ENCODE measurements at places on chromosomes 6 and 20.

GRCh38 chr6:10386220-10386619 is 28.7 kb downstream of the TFAP2A start:
- no peak for DNase-seq

- DNase-seq, result no peak
These were observed 169.5 kb downstream of the SLC24A3 start for GRCh38 chr20:19381947-19382346.

GRCh38 chr20:39067526-39068216 is 105.5 kb downstream of the DHX35 start:
- no peak for DNase-seq

- no peak for DNase-seq
These were observed 576.8 kb downstream of the QKI start for GRCh38 chr6:163991321-163991720.

- DNase-seq, result no peak
These were observed 276.7 kb upstream of the ECI2 start for GRCh38 chr6:4412077-4412476.

GRCh38 chr20:36563374-36563773 is 10.0 kb upstream of the TGIF2 start:
- no peak for DNase-seq

DNA sequence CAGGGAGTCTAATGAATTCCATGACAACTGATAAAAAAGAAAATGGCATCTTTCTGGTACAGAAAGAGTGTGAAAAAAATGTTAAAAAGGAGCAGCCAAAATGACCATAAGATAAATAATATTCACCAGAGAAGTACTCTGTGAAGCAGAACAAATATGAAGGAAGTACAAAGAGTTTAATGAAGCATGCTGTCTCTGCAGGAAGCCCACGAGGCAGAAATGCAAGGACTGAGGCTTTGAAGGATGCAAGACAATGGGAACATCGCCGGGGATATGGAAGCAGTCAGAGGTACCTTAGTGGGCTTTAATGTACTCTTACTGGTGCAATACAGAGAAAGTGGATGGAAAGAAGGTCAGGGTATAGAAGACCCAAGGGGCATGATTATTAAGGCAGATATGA is 50.7 kb downstream of the NOX3 start:
- no peak for DNase-seq

DNA sequence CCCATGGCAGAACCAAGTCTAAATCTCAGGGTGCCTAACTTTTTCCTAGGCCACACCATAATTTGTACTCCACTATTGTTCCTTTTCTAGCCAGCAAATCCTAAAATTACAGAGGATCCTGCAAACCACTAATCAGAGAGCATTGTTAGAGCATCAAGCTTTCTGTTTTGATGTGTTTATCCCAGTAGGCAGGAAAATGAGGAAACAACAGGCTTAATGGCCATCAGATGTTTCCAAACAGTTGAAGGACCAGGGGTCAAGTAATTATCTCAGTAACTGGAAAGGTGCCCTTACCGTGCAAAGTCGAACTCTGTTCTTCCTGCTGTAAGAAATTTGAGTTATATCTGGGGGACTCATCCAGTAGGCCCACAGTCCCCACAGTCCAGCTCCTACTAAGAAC is 58.7 kb downstream of the RALY start:
- DNase-seq, result no peak

DNA sequence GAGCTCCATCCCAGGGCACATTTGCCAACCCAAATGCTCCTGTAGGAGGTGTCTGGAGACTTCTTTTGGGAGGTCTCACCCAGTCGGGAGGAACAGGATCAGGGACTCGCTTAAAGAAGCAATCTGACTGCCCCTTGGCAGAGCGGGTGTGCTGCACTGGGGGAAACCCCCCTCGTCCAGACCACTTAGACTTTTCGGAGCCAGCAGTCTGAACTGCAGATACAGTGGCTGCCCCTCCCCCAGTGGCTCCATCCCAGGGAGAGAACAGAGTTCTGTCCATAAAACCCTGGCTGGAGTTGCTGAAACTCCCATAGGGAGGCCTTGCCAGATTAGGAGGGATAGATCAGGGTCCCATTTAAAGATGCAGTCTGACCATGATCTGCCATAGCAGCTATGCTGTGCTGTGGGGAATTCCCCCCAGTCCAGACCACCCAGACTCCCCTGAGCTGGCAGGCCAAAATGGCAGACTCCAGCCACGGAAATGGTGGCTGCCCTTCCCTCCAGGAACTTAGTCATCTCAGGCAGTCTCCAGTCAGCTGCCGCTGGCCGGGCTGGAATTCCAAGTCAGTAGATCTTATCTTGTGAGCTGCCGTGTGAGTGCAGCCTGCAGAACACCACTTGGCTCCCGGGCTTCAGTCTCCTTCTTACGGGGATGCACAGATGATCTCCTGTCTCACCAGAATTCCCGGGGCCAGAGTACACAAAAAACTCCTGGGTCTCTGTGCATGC is 278.1 kb upstream of the SASH1 start:
- no peak for DNase-seq

DNA sequence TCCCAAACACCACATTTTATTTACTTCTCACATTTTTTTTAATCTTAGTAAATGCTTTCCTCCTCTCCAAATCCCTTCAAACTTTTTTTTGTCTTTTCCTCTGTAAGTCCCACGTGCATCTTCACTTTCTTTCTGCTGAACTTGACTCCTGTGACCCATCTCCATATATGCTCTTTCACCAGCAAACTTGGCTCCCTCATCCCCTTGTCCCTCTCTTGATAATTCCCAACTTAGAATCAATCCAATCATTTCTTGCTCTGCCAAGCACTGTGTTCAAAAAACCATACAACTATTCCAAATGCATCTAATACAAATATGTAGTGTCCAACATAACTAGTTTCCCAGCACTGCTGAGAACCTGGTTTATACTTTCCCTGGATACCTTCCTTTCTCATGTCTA is 519.4 kb downstream of the HDGFL1 start:
- no peak for DNase-seq

DNA sequence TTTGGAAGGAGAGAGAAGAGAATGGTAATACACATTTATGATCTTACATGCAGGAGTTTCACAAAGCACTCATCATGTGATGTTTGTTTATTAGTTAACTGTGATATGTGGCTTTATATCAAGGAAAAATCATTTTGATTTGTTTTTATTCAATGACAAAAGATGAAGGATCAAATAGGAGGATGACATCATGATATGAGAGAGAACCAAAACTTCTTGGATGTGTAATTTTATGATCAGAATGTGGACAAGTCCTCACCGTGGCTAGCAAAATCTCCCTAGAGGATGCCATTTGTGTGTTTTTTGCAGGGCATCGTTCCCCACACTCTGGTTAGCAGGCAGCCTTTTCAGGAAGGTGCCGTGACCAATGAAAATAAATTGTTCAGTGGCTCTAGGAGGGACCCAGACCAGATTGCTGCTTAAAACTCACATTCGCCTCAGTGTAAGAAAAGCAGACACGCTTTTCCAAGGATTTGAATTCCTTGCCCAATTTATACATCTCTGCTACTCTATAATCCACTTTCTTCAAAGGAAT is 552.7 kb downstream of the NKAIN2 start:
- DNase-seq, result no peak

DNA sequence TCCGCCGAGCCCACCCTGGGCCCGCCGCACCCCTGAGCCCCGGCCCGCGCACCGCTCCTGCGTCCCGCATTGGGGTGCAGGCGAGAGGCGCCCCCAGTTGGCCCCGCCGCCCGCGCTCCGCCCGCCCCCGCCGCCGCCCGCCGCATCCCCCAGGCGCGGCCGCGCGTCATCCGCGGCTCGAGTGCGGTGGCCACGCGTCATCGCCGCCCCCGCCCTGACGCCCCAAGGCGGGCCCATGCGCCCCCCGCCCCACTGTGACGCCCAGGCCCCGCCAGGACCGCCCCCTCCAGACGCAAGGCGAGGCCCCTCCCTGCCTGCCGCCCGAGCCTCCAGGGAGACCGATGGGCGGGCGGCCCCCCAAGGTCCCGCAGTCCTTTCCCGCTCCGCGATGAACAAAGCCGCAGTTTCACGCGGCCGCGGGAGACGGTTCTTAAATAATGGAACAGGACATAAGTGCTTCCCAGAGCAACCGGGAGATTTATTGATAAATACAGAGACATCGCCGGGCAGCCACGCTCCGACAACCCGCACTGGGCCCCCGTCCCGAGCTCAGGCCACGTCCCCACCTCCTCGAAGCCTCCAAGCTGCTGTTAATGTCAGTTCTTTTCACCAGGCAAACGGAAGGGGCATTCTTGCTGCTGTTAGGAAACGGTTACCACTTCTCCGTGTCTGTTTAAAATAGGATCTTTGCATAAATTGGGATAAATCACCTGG is at the start of gene ANKRD60:
Gene ANKRD60 (minus strand): TSS at position 170 of the 714 bp plus-strand sequence. CDS start 0 bp downstream, at position 170.
- no peak for DNase-seq

DNA sequence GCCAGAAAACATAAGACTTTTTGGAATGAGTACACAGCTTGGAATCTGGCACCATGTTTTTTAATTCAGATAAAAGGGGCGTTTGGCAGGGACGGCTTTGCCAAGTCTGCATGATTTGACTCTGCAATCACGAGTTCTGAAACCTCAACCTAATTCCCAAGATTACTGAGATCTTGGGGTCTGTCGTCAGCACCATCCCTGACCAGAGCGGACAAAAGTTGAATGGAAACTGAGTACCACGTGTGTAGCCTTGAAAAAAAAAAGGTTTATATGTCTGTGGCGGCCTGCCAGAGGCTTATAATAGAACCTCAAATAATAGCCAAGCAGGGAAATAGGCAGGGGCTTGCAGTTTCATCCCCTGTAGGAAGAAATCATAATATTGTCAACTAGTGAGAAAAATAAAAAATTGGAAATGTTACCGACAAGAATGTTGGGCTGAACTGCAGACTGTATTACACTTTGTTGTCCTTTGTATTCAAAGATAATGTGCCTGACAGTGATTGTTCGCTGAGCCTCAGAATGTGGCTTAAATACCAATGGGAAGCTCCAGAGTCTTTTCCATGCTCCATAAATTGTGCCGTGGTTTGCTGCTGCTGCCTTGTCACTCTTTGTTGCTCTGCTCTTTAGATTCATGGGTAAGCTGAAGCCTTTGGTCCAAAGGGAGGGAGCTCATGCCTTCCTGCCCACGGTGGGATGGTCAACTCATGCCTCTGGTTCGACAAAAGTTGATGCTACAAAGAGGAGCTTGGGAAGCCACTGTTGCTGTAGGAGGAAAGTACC is 118.8 kb upstream of the ARID1B start:
- no peak for DNase-seq

DNA sequence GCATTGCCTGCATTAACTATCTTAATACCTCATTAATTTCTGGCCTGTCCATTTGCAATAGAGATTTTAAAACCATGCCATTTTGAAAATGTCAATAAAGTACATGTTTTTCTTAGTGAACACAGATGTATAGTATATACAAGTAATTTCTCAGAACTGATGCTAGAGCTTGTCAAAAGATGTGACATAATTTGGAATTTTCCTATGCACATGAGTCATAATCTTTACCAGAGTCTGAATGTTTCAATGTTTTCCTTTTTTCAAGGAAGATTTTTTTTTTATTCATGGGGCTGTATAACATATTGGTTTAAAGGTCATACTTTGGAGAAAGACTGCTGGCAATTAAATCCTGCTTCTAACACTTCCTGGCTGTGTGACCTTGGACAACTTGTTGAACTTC is 1347.5 kb upstream of the ADGRB3 start:
- DNase-seq, result no peak

- no peak for DNase-seq
These were observed 13.5 kb downstream of the DYNLRB1 start for GRCh38 chr20:34529742-34530141.

DNA sequence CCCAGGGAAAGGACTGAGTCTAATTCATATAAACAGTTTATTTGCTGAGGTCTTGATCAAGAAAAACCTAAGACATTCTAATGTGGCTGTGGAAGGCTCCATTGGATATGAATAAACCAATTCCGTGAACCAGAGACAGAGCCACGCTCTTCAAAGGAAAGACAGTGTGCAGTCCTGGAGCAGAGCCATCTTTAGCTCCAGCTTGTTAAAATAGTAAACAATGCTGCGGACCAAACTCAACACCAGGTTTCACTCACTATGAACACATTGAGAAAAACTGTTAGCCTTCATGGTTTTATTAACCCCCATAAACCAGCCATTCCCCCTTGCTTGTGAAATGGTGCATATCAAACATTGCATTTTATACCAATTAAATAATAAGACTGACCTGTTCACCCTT is 61.9 kb downstream of the COL9A1 start:
- DNase-seq, result no peak

DNA sequence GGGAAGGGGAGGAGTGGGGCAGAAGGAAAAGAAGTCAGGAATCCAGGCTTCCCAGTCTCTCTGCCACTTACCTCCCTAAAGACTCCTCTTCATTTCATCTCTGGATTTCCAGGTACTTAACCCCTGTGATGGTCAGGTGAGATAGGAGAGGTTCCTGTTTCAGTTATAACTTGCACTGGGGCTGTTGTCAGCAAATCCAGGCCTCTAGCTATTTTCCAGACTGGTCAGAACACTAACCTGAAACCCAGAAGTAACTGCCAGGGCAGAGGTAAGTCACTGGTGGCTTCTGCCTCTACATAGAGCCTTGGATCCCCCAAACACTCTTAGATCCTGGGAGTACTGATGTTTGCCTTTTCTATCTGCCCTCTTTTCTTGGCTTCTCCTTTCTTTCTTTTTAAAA is 233.5 kb upstream of the TAB2 start:
- DNase-seq, result no peak

DNA sequence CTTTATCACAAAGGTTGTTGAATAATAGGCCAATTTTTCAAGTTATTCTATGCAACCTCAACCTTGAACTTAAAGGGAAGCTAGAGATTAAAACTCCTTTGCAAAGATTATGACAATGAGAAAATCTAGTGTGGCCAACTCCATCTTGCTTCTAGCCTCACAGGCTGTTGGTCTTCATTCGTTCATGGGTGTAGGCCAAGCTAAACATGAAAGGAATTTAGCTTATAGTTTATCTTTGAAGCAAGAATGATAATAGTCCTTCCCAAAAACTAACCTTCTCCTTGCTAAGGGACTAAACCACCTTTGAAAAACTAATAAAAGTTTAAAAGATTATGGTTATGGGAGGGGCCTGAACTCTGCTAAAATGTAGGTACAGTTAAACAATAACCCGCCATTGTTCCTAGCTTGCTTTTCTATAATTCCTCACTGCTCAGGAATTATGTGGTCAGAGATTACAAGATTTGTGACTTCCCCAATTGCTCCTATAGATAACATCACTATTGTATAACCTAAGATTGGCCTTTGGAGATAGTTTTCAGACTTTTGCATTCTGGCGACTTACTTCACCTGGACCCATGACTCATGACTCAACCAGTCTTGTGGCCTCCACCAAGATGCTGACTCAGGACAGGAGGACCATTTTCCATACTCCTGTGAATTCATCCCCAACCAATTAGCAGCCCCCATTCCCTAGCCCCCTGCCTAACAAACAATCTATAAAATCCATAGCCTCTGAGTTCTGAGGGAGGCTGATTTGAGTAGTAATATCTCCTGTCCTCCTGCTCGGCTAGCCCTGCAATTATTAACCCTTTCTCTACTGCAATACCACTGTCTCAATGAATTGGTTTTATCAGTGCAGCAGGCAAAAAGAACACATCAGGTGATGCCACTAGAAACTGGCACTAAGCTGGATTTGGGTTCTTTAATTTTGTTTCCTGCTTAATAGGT is 154.5 kb downstream of the CD83 start:
- no peak for DNase-seq

Measured in KBM-7 (cell line).